ENCODE measurements at places on chromosomes 6 and 20. TPM values are rescaled to one million over a fixed set of nuclear protein-coding genes. Genes with fewer than 3 reads are reported as not detected.

Gene DLK2
- 1.0 TPM for total RNA-seq

Gene BNIP5
- total RNA-seq, result not detected

Gene UNC5CL
- total RNA-seq, result 0.40 TPM

Gene CCM2L
- 8.5 TPM for total RNA-seq

Gene EPPIN
- not detected for total RNA-seq

All from Right ventricle myocardium superior (tissue), 1 donor.